ENCODE measurements at places on chromosomes 4 and X.

- DNase-seq, result no peak
These were observed 13.2 kb downstream of the HAND2 start for GRCh38 chr4:173516621-173517524.

GRCh38 chr4:84652478-84652877, 69.6 kb downstream of the CDS1 start:
- DNase-seq, result no peak

GRCh38 chr4:37383579-37384229, 139.2 kb downstream of the NWD2 start:
- no peak for DNase-seq

DNA sequence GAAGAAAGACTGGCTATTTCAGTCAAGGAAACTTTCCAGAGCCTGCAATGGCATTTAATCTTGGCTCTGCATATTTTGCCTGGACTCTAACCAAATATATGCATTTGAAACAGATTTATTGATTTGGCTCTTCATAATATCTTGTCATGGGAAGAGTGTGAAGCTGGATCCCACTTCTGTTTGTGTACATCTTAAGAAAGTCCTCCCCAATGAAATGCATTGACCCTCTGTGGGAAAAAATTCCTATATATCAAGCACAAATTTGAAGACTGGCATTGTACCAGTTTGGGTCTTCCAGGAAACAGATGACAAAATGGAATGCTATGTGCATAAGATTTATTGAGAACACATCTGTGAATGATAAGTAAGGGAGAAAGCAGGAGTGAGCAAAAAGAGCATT, 897.3 kb upstream of the TENM3 start:
- DNase-seq, result no peak

- no peak for DNase-seq
These were observed 20.0 kb upstream of the EFNB1 start for GRCh38 chrX:68808686-68809357.
